ENCODE measurements at places on chromosomes 6 and 20.

DNA sequence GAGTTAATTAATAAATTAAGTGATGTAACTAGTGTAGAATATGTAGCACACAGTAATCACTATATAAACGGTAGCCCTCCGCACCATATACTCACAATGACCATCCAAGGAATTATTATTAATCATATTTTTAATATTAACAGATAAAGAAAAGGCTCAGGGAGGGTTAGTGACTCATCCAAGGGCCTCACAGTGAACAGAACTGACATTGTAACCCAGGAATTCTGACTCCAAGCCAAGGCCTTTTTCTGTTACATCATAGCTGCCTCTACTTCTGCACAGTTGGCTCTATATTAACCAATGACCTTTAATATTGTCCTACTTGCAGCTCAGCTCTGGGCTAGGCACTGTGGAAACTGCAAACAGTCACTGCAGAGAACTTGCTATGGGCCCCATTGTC lies 117.5 kb upstream of the SIRPG start:
- no peak for DNase-seq

DNA sequence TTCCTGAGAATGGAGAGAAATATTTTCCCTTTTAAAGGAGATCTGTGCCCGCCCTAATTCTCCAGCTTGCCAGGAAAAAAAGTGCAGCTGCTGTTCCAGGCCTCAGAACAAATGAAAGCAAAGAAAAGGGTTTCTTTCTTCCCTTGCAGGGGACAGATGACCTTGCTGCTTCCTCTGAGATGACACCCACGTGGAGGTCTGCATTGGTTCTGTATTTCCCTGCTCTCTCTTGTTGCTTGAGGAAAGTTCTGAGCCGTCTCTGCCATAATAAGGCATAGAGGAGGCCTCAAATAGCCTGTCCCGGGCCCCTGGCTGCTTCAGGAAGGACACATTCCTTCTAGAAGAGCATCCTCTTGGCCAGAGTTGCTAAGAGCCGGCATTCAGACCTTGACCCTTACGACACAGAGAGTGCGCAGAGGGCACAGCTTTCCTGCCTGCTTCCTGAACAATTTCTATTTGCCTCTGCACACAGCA lies 501.8 kb upstream of the SULF2 start:
- no peak for DNase-seq

- DNase-seq: no peak
Observed at GRCh38 chr6:9710574-9710973, 704.3 kb downstream of the TFAP2A start.

GRCh38 chr6:24125980-24126379 lies at the start of gene NRSN1:
TSS of gene NRSN1 (plus strand) at chr6:24126215. CDS start at chr6:24134328, 8,113 bp downstream.
- no peak for DNase-seq

- DNase-seq: no peak
Observed at GRCh38 chr6:164124473-164124872, 710.0 kb downstream of the QKI start.

DNA sequence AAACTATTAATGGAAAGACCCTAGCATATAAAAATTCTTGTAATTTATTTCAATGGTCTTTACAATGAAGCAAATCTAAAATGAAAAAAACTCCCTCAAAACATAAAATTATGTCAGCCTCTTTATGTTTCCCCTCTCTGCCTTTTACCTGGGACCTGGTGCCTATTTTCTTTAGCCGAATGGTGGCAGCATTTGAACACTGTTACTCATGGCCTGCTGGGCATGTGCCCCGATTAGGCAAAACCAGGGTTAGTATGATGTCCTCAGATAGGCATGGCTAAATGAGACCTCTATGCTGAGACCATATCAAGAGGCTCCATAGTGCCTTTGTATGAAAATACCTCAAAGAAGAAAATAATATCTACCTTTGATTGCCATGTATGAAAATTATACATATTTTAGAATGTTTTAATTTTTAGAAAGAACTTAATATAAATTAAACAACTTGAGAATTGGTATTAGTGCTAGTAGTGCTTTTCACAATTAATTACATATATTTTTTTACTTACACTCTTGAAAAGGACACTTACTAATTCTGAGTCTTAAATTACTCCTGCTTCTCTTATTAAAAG lies 22.5 kb upstream of the C6orf58 start:
- DNase-seq: no peak

DNA sequence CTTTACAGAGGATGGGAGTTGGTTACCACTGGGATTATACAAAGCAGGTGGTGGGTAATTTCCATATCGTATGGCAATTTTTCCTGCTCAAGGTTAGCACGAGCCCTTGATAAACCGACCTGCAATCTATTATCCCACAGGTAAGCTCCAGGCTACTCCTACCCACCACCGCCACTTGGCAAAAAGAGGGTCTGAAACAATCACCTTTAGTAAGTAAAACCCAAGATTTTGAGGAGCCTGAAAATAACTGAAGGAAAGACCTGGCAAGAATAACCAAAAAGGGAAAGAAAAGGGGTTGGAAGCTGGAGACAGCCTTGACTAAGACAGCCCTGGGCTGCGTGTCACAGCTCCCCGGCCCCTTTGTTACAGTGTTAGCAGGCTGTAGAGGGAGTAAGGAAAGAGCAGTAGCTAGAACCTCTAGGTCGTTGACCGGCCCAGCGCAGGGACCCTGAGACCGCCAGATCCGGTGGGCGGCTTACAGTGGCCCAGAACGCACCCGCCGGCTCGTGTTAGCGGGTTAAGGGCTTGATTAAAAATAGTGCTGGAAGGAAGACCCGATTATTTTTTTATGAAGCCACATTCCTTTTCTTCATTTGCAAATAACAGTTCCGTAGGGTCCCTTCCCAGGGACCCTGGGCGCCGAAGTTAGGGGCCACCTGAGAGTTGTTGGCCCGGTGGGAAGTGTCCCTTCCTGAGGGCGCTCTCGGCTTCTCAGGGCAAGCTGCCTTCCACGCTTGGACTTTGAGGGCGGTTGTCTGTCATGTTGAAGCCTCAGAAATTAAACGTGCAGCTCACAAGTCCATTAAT lies 30.5 kb downstream of the TFAP2B start:
- no peak for DNase-seq
